ENCODE measurements at places on chromosomes 7 and 10.

GRCh38 chr10:58637352-58637751 is 124.7 kb downstream of the BICC1 start:
- no peak for DNase-seq

GRCh38 chr7:159004411-159004810 is 140.3 kb downstream of the VIPR2 start:
- DNase-seq = no peak

DNA sequence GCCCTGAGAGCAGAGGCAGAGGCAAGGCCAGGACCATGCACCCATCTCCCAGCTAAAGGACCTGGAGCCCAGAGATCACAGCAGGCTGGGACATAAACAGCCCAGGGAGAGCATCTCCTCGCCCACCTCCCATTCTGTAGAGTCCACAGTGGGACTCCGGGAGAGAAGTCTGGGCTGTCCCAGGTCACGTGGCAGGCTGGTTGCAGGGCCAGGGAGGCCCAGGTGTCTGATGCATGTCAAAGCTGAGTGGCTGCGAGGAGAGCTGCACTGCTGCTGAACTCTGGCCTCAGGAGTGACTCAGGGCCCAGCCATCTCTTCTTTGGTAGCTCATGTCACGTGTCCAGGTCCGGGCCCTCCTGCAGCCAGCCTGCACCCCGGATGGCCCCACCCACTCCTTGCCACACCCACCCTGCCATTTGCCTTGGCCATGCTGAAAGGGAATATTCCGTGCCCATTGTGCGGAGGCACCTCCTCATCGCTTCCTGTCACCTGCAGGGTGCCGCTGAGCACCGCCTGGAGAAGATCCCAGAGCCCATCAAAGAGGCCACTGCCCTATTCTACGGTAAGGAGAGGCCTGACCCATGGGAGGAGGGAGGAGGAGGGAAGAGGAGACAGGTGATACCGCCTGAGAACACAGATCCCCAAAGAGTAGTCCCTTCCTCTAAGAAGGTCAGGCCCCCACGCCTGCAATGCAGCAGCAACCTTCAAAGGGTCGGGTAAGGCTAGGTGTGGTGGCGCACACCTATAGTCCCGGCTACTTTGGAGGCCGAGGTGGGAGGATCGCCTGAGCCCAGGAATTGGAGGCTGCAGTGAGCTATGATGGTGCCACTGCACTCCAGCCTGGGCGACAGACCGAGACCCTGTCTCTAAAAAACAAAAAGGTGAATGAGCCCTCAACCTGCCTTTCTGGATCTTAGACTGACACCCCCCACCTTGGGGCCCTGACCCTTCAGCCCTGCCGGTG is 12.6 kb upstream of the SH2B2 start:
- no peak for DNase-seq

DNA sequence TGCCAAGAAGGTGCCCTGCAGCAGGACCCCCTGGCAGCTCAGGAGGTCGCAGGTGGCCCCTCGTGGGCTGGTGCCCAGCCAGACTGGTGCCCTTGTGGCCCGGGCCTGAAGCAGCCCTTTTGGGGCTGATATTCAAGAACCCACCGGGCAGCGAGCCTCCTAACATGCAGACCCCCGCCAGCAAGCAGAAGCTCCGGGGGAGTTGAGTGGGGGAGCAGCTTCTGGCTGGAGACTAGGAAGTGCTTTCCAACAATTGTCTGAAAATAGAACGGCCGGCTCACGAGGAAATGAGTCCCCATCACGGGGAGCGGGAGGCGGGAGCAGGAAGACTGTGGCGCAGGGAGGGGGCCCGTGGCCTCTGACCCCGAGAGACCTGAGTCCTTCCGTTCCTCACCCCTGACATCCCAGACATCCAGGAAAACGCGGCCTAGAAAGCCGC is 9.5 kb upstream of the INTS1 start:
- peak; percentile 29 for DNase-seq

GRCh38 chr7:135428011-135428410 is 81.9 kb downstream of the CNOT4 start:
- no peak for DNase-seq

DNA sequence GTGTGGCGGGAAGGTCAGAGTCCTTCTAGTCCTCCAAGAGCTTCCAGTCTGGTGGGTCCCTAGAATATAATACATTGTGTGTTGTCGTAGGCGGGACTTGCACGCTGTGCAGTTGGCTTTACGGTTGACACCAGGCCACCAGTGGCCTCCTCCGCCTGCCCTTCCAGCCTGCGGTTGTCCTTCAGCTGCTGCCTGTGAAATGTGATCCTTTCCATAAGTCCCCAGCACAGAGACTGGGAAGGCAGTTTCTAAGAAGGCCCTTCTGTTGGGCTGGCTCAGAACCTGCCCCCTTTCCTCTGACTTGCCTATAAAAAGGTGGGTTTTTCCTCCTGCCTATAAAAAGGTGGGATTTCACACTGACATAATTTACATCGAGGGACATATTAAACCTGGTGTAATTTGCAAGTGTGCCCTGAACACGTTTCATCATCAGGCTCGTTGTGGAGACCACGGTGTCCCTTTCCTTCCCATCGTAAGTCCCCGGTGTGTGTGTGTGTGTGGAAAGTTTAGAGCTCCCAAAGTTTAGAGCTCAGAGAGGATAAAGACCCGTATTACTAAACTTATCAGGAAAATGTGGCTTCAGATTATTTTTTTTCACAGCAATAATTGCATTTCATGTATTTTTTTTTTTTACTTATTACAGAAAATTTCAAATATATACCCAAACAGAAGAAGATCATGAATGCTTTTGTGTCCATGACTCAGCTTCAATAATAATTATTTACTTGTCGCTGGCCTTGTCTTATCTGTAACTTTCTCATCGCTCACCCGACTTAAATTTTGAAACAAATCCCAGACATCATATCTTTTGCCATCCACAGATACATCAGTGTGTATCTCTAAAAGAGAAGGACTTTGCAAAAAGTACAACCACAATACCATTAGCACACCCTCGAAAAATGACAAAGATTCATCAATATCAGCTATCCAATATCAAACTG is 45.1 kb downstream of the CUX1 start:
- no peak for DNase-seq

- DNase-seq = no peak
These were observed 99.5 kb upstream of the ABI1 start for GRCh38 chr10:26960308-26960707.

- no peak for DNase-seq
These were observed 23.9 kb downstream of the PYROXD2 start for GRCh38 chr10:98391065-98391464.

DNA sequence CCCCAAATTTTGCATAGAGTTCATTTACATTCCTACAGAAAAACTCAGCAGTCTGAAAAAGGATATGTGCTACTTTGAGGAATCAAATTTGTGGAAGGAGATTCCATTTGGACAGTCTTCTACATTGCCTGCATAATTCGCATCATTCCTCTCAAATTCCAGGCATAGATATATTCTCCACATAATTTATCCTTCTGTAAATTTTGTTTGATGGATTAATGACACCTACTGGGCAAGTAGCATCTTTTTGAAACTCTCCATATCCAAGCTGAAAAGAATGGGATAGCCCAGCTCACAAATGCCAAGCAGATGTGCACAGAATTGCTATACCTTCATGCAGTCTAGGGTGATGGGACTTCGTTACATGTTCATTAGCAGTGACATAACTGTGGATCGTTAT is 515.3 kb downstream of the AUTS2 start:
- DNase-seq = no peak

GRCh38 chr7:41134300-41135255 is 568.3 kb downstream of the INHBA start:
- no peak for DNase-seq

DNA sequence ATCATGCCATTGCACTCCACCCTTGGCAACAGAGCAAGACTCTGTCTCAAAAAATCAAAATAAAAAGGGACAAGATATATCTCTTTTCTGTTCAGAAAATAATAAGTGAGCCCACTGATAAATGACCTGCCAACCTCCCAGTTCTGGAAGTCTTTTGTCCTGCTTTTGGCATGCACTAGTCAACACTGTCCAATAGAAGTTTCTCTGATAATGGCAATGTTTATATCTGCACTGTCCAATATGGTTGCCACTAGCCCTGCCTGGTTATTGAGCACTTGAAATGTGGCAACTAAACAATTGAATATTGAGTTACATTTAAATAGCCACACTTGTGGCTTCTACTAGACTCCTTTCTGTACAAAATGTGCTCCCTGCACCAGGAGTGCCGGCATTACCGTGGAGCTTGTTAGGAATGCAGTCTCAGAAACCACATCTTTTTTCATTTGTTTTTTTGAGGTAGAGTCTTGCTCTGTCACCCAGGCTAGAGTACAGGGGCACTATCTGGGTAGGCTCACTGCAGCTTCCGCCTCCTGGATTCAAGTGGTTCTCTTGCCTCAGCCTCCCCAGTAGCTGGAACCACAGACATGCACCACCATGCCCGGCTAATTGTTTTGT is 229.7 kb downstream of the CACNB2 start:
- DNase-seq = no peak

DNA sequence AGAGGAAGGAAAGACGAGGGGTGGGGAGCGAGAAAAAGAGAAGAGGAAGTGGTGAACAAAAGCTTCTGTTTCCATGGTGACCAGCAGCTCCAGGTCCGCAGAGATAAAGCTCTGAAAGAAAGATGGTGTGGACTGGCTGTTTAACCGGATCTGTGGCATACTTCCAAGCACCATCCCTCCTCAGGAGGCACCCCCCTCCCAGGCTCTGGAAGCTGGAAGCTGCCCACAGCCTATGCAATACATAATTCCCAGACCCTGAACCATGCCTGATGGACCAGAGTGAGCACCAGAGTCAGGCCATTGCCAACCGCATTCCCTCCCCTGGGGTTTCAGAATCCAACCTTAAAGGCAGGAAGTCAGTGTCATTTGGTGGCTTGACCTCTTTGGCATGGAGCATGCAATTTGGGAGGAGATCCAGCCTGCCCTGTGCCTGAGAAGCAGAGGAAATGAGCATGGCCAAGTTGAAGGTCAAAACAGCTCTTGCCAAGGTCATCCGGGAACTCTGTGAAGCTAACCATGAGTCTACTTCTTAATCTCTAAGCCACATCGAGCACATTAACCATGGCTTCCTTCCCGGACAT is 22.2 kb upstream of the CPXM2 start:
- no peak for DNase-seq

DNA sequence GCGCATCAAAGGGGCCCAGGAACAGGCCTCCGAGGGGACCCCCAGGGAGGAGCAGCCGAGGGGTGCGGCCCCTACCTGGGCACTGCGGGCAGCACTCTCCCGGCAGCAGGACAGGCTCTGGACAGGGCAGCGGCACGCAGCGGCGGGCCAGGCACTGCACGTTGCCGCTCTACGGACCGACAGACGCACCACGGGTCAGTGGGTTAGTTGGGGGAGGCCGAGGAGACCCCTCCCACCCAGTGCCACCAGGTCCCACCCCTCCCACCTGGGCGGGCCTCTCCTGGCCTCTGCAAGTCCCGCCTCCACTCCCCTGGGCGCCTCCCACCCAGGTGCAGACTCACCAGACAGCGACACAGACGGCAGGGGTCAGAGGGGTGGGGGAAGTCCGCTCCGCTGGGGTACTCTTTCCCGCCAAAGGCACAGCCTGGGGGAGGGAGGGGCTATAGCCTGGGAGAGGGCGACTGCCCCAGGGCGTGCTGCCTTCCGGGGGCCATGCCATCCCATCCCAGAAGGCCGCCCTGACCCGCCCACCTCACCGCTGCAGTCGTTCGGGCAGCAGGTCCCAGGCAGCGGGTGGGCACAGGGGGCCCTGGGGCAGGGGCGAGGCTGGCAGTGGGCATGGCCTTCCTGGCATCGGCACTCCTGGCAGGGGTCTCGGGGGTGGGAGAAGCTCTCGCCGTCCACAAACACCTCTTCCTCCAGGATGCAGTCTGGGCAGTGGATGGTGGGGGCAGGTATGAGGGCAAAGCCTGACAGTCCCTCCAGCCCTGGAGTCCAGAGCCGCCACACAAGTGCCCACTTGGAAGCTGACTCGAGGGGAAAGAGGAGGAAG is 19.2 kb downstream of the KCP start:
- no peak for DNase-seq

GRCh38 chr10:125107166-125107949 is 53.0 kb downstream of the CTBP2 start:
- DNase-seq = no peak

GRCh38 chr7:252981-253380 is 37.0 kb upstream of the FOXL3 start:
- no peak for DNase-seq

- DNase-seq = no peak
These were observed 26.9 kb downstream of the PRSS2 start for GRCh38 chr7:142797391-142798377.

DNA sequence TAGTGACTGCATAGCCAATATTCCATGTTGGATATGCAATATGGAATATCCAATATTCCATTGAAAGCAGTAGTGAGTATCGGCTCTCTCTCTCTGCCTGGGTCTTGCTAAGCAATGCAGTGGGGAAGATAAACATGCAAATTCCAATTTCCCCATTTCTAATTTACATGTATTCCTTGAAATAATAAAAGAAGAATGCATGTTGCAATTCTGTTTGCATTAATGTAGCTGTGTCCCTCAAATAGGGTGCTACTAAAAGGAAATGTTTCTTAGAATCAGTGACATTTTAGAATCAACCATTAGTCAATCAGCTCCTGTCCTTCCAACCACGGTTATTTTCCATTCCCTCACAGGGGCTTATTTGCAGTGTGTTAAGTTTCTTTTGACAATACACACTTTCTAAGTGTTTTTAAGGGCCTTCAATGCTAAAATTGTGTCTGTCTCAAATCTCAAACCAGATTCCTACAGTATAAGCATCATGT is 46.7 kb downstream of the AFAP1L2 start:
- no peak for DNase-seq

DNA sequence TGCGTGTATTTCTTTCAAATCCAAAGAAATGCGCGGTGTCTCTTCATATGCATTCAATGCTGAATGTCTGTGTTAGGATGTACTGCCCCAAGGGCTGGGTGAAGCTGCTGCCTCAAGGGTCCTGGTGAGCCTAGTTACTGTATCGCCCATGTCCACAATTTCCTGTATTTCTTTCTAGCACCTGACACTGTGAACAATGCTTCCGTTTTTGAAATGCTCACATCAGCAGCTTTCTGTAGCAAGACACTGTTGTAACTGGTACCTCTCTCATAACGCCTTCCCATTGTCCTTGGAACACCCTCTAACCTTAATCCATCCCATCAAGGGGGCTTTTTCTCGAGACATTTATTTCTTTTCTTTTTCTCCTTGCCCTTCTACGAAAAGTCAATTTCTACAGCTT is 25.1 kb downstream of the NRP1 start:
- no peak for DNase-seq

GRCh38 chr10:35992107-35992506 is 350.0 kb upstream of the FZD8 start:
- DNase-seq = no peak

- no peak for DNase-seq
These were observed 3.1 kb upstream of the SLF2 start for GRCh38 chr10:100909501-100910263.

DNA sequence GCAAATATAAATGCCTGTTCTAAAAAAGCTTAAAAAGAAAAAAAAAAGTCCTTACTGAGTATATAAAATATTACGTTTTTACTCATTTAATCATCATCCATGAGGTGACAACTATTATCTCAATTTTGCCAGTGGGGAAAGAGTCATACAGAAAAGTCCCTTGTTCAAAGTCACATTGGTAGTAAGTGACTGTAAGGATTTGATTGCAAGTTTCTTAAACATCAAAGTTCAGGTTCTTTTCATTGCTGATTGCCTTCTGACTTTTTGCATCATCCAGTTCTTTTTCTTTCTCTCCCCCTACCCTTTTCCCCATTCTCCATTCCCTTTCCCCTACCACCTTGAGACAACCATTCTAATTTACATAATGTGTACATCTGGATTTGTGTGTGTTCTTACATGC is 363.3 kb downstream of the NRG3 start:
- DNase-seq = no peak

GRCh38 chr10:124898471-124898870 is 43.5 kb upstream of the ZRANB1 start:
- no peak for DNase-seq

GRCh38 chr7:97025983-97026714 is 1.5 kb upstream of the DLX5 start:
- DNase-seq = no peak

All from omental fat pad (tissue), 4 donors.